ENCODE measurements at places on chromosomes 5 and 9.

- DNase-seq: no peak
Observed at GRCh38 chr9:90287567-90288274, 354.9 kb downstream of the DIRAS2 start.

GRCh38 chr5:53552561-53552960 lies 7.9 kb upstream of the NDUFS4 start:
- DNase-seq: no peak

- peak; percentile 15 for DNase-seq
Observed at GRCh38 chr9:32589083-32589723, 16.2 kb upstream of the NDUFB6 start.

DNA sequence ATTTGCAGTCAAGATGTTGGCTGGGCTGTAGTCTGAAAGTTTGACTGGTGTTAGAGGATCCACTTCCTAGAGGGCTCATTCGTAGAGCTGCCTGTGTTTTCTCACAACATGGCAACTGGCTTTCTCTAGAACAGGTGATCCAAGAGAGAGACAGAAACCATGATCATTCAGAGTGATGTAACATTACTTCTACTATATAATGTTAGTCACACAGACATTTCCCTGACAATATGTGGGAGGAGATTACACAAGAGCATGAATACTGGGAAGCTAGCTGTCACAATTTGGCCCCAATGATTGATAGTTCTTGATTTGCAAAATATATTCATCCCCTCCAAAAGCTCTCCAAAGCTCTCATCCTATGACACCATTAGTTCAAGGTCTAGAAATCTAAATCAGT lies 10.9 kb upstream of the TMEM161B start:
- no peak for DNase-seq

- no peak for DNase-seq
Observed at GRCh38 chr5:73303148-73304079, 130.4 kb downstream of the TMEM174 start.

DNA sequence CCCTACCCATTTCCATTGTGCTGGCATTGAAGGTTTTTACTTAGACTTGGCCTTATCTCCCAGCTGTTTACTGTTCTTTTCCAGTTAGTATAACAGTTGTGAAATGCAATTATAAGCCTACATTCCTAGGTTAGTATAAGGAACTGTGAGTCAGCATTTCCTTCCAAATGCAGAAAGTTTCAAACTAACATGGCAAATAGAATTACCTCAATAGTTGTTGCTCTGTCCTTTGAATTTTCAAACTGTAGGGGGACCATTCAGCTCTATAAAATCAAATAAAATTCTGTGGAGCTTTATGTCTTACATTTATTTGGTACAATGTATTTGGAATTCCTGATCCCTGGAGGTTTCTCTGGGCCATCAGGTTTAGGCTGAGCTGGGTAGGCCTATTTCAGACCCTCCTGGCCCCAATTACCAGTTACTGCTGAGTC lies 47.2 kb downstream of the ARHGEF28 start:
- no peak for DNase-seq

DNA sequence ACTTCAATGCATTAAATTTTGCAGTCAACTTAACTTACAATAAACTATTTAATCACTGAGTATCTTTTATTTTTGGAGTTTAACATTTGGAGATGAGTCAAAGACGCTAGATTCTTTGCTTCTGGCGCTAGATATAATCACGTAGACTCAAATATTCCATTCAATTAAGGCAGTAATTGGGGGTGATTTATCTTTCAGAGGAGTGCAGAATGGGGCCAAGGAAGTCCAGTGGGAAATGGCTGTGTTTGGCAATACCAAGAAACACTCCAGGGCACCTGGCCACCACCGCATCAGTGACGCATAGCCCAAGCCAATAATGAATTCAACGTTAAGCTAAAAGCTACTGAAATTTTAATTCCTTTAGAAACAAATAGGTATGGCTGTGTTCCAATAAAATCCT lies 81.2 kb downstream of the PHAX start:
- no peak for DNase-seq

- no peak for DNase-seq
Observed at GRCh38 chr5:65017636-65018035, 248.9 kb downstream of the CWC27 start.

GRCh38 chr5:8138884-8139283 lies 269.9 kb downstream of the MTRR start:
- no peak for DNase-seq

GRCh38 chr5:97676608-97677007 lies 493.6 kb upstream of the RIOK2 start:
- DNase-seq: no peak

DNA sequence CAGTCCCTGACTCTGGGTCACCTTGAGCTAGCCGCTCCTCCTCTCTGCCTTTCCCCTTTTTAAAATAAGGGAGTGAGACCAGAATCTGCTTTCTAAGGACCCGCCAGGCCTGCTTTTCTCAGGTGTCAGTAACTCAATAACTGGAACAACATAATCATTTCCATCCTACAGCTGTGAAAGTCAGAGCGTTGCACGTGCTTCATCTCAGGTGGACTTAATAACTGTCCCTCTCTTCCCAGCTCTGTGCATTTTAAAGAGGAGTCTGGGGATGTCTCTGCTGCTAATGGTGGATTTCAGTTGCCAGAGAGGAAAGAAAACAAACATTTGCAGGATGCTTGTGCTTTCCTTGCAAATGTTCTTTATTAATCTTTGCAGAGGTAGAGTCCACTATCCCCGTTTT lies 93.7 kb downstream of the PCDH1 start:
- no peak for DNase-seq

- DNase-seq: no peak
Observed at GRCh38 chr9:105055917-105056316, 128.0 kb upstream of the ABCA1 start.

DNA sequence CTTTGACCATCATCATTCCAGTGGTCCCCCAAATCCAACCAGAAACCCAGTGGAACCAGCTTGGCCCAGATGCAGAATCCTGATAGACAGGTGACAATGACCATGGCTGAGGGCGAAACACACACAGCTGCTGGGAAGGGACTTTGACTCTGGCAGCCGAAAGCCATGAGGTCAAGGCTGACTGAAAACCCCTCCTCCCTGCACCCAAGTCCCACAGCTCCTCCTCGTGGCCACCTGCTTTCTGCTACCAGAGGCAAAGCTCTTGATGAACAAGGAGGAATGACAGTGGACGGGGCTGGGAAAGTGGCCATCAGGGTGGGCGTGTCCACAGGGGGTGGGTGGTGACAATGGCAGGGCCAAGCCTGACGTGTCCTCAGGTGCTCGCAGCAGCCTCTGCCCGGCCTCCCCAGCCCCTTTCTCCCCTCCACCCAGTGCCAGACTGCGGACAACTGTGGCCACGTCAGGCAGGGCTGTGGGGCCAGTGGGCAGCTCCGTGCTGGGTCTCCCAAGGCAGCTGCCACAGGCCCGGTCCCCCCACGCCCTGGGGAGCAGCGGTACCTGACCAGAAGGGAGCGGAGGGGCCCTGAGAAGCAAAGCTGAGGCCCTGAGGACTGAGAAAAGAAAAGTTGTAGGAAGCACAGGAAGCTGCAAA lies 30.8 kb upstream of the SARDH start:
- DNase-seq: no peak

- DNase-seq: no peak
Observed at GRCh38 chr5:38413696-38414095, 142.8 kb downstream of the LIFR start.

DNA sequence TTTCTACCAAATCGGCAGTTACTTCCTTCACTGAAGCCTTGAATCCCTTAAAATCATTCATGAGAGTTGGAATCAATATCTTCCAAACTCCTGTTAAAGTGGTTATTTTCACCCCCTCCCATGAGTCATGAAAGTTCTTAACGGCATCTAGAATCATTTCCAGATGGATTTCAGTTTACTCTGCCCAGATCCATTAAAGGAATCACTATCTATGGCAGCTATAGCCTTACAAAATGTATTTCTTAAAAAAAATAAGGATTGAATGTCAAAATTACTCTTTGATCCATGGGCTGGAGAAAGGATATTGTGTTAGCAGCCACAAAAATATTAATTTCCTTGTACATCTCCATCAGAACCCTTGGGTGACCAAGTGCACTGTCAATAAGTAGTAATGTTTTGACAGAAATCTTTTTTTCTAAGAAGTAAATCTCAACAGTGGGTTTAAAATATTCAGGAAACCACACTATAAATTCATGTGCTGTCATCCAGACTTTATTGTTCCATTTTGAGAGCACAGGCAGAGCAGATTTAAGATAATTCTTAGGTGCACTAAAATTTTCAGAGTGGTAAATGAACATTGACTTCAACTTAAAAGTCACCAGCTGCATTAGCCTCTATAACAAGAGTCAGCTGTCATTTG lies 767.7 kb downstream of the DTWD2 start:
- DNase-seq: no peak

GRCh38 chr9:138100711-138101350 lies 223.2 kb downstream of the CACNA1B start:
- DNase-seq: no peak

- no peak for DNase-seq
Observed at GRCh38 chr5:119996128-119996527, 366.8 kb downstream of the FAM170A start.

- DNase-seq: no peak
Observed at GRCh38 chr9:76374783-76375559, 19.3 kb downstream of the RFK start.
